ENCODE measurements at places on chromosomes 5 and 9.

DNA sequence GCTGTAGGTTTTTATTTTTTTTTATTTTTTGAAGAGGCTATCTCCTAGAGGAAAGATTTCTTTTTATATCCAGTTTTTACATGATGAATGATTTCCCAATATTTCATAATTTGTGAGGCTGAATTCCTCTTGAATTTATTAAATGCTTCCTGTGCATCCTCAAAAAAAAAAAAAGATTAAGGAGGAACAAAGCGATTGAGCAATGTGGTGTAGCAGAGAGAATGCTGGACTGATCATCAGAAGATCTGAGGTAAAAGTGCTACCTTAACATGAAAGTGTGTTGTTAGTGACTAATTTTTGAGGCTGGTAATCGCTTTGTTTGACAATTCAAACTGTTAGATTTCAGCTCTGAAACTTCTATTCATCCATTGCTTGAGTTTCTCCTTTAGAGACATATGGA lies 125.1 kb downstream of the ESM1 start:
- no peak for DNase-seq

DNA sequence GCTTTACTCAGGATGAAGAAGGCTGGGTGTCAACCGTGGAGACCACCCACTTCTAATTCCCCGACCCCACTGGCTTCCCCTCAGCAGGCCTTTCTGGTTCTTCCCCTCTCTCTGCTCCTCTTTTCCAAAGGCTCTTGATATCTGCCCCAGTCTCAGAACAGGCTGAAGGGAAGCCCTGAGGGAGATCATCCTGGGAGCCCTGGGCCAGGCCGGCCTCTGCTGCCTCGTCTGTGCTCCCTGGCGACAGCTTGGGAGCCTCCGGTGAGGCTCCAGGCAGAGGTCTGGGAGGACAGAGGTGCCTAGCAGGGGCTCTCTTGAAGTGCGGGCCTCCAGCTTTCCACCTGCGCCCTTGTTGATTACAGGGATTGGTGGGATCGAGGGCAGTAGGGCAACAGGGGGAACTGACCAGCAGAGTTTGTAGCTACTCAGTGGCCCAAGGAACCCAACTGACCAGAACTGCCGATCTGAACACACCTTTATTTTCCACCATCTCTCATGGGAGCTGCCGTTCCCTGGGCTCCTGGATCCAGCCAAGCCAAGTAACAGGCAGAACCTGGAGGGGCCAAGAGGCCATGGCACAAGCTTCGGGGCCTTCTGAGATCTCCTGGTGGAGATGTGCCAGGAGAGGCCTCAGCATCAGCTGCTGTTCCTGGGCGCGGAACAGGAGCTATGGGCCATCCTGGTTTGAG lies 198.5 kb downstream of the CACNA1B start:
- no peak for DNase-seq

GRCh38 chr5:100797861-100798260 lies 105.2 kb downstream of the ST8SIA4 start:
- DNase-seq, result no peak

DNA sequence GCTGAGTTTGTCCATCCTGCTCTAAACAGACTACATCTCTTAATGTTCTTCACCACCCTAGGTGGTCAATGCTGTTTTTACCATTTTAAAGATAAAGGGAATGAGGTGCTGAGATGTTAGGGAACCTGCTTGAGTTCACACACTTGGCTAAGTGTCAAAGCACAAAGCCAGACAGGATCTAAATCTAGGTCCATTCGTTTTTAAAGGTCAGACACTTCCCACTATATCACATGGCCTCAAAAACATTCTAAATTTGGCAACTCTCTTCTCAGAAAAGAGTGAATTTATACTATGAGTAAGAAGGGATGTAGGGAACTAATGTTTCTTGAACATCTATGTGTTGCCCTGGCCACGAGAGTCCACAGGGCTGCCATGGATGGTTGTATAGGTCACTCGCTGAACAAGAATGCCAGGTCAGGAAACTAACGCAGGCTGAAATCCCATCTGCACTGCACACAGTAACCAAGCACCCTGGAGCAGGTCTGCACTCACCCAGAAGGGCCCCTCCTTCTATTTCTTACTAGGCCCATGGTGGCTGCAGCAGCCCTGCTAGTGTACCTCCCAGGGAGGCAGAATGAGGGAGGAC lies 213.0 kb downstream of the SPOCK1 start:
- DNase-seq, result no peak

DNA sequence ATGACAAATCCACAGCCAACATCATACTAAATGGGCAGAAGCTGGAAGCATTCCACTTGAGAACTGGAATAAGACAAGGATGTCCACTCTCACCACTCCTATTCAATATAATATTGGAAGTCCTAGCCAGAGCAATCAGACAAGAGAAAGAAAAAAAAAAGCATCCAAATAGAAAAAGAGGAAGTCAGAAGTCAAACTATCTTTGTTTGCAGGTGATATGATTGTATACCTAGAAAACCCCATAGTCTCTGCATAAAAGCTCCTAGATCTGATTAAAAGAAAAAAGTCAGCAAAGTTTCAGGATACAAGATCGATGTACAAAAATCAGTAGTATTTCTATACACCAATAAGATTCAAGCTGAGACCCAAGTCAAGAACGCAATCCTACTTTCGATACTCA lies 66.1 kb downstream of the OSMR start:
- DNase-seq, result no peak

GRCh38 chr9:6944093-6944551 lies 186.3 kb downstream of the KDM4C start:
- DNase-seq, result no peak

DNA sequence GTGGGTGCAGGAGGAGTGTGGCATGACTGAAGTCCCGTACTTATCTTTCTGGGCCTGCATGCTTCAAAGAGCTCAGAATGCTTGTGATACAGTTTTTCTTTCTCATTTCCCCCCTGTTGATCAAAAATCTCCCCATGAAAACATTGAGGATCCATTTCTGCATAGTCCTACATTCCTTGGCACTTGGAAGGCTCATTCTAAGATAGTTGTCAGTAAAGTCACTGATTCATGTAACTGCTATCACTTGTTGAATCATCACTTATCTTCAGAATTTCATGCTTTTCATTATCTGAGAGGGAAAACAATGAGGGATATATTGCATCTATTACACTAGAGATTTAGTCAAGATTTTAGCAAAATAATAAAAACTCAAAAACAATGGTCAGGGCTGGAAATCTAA lies 1953.1 kb upstream of the CDH6 start:
- no peak for DNase-seq

GRCh38 chr9:114475412-114476135 lies 29.7 kb downstream of the WHRN start:
- DNase-seq, result no peak

- no peak for DNase-seq
Observed at GRCh38 chr5:76582230-76583162, 40.7 kb downstream of the F2RL2 start.

GRCh38 chr9:129408535-129409215 lies 212.2 kb downstream of the C9orf50 start:
- no peak for DNase-seq

- DNase-seq, result no peak
Observed at GRCh38 chr9:98900725-98901124, 43.0 kb upstream of the COL15A1 start.

- no peak for DNase-seq
Observed at GRCh38 chr5:142888469-142889085, 118.4 kb downstream of the ARHGAP26 start.

- DNase-seq, result no peak
Observed at GRCh38 chr5:103272377-103272776, 13.8 kb downstream of the MACIR start.

Measured in stimulated activated CD4-positive, alpha-beta T cell treated with anti-CD3 and anti-CD28 coated beads, Interleukin-1b, Interleukin-23, amount 100 ng/mL, for 1 hour (primary cell).